ENCODE measurements at places on chromosomes 12 and 14.

DNA sequence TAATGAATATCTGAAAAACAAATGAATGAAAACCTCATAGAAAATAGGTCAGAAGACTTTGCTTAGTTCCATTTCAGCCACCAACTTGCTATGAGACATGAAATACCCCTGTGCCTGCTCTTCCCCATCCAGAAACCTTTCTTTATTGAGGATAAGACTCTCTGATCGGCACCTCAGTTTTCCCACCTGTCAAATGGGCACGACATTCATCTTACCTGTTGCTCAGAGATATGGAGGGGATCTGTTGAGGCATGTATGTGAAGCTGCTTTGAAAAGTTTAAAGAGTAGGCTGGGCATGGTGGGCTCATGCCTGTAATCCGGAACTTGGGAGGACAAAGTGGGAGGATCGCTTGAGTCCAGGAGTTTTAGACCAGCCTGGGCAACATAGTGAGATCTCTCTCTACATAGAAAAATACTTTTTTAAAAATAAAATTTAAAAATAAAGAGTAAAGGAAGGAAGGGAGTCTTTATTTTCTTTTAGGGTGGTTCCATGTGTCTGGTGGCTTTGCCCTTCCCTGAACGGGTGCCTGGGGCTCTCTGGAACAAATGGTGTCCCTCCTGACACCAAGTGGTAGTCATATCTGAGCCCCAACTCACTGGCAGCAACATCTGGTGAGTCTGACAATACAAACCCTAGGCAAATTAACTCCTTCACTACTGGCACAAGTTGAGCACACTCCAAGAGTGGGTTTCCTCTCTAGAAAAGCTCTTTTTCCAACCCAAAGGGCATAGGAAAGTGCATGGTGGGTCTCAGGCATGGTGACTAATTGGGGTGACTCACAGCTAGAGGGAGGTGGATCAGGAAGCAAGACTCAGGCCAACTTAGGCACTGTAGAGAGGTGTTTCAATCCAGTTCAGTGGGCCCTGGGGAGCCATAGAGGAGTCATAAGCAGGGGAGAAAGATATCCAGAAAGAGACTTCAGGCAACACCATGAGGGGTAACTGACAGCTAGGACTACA, 42.1 kb downstream of the MAP1LC3B2 start:
- no peak for DNase-seq

DNA sequence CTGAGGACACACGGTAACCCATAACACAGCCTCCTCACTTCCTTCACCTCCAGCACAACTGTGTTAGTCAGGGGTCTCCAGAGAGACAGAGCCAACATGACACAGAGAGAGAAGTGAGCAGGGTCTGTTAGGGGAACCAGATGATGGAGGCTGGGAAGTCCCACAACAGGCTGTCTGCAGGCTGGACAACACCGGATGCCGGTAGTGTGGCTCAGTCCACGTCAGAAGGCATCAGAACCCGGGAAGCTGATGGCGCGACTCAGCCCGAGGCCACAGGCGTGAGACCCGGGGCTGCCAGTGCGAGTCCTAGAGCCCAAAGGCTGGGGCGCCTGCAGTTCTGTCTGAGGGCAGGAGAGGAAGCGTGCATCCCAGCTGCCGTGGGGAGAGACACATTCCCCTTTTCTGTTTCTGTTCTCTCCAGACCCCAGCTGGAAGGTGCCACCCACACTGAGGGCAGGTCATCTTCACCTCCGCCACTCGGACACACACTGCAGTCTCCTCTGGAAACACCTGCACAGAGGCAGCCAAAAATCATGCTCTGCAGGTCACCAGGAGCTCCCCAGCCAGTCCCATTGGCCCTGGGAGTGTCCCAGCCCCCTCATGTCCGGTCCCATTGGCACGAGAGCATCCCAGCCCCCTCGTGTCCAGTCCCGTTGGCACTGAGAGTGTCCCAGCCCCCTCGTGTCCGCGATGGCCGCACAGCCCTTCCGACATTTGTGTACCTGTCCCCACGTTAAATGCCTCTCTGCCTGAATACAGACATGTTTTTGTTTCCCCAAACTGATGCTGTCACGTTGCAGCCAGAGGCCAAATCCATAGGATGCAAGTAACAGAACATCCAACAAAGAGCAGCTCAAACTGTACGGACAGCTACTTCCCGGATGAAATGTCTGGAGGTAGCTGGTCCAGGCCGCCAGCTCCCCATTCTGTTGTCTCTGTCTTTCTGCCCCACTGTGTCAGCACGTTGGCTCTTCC, 7.9 kb upstream of the FBRSL1 start:
- DNase-seq, result no peak

DNA sequence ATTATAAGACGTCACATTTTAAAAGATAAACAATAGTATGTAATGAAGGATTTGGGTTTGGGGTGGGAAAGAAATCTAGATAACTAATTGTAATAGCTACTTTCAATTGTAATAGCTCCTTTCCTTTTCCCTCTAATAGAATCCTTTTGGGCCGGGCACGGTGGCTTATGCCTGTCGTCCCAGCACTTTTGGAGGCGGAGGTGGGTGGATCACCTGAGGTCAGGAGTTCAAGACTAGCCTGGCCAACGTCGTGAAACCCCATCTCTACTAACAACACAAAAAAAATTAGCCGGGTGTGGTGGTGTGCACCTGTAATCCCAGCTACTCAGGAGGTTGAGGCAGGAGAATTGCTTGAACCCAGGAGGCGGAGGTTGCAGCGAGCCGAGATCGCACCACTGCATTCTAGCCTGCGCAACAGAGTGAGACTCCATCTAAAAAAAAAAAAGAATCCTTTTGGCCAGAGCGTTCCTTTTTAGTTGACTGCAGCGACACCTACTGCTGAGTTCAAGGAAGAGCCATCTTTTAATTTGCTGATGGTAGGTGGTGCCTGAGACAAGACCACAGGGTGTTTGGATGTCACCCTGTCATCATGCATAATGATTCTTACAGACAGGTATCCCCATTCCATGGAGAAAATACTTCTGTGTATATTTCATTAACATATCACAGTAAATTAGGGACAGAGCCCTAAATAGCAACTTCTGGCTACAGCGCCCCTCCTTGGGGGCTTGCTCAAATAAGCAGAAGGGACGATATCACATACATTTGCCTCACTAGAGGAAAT, 79.5 kb downstream of the ARMH4 start:
- DNase-seq, result no peak

DNA sequence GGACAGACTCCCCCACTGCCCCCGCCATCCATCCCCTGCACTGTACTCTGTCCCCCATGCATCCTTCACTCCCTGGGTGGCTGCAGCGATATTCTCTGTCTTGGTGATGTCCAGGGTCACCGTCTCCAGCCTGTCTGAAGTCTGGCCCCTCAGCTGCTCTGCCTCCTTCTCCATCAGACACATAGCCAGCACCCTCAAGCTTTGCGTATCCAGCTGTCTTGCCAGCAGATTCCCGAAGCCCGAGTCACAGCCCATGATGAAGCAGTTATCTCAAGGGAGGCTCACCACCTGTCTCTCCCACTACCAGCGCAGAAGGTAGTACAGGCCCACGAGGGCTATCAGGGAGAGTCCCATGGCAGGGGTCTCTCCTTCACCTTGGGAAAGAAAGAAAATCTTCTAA, 77.8 kb downstream of the HSD17B6 start:
- DNase-seq, result peak; percentile 36

DNA sequence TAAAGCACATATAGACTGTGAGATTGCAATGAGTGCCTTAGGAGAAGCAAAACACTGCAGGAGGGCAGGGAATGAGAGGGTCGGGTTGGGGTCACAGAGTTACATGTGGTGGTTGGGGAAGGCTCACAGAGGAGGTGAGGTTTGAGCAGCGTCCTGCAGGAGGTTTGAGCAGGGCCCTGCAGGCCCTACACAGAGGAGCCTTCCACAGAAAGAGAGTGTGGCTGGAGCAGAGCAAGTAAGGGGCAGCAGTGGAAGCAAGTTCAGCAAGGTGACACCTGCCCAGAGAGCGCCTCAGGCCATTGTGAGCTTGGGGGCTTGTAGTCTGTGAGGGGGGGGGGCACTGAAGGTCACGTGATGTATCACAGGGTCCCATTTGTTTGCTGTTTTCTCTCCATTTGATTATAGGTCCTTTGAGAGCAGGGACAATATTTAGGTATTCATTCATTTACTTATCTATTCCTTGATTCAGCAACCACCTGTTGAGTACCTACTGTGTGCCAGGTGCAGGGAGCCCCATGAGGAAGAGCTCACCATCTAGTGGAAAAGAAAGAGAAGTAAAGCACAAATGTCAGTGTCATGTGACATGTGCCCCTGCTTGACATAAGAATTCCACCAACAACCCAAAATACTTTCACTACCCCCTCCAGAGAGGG, 56.6 kb downstream of the GALNT16 start:
- DNase-seq, result no peak

DNA sequence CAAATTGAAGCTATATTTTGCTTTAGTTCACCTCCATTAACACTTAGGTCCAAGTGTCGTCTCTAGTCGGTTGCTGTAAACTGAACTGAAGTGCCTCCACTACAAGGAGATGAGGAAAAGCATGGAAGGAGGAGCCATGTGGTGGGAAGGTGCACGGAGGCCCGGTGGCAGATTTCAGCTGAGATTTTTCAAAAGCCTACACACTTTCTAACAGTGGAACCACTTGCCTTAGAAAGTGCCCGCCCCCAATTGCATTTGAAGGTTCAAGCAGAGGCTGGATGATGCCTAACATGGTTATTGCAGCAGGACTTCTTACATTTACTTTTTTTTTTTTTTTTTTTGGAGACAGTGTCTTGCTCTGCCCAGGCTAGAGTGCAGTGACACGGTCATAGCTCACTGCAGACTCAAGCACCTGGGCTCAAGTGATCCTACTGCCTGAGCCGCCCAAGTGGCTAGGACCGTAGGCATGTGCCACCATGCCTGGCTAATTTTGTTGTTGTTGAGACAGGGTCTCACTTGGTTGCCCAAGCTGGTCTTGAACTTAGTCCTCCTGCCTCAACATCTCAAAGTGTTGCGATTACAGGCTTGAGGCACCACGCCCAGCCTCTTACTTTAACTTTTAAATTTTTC, 27.6 kb downstream of the EML1 start:
- no peak for DNase-seq
